ENCODE measurements at places on chromosomes 13 and 19. TPM values are rescaled to one million over a fixed set of nuclear protein-coding genes. Genes with fewer than 3 reads are reported as not detected.

The ZNF708 gene
- 5.4 TPM for total RNA-seq

The IGSF23 gene
- total RNA-seq, result 0.22 TPM

DNA sequence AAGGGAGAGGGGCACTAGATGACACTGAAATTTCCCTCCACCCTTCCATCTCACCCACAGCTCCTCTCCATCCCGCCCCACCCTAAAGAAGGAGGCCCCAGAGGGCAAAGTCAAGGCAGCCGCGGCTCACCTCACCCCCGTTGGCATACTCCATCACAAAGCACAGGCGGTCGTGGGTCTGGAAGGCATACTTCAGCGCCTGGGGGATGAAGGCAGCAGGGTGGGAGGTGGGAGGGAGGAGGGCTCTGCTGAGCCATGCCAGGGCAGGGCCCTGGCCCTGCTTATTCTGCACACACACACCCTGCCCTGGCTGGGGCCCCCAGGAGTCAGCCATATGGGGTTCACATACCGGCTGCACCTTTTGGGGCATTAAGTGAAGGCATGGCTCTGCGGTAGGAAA lies 12.3 kb upstream of the CCNP start:
- DNase-seq, result no peak

DNA sequence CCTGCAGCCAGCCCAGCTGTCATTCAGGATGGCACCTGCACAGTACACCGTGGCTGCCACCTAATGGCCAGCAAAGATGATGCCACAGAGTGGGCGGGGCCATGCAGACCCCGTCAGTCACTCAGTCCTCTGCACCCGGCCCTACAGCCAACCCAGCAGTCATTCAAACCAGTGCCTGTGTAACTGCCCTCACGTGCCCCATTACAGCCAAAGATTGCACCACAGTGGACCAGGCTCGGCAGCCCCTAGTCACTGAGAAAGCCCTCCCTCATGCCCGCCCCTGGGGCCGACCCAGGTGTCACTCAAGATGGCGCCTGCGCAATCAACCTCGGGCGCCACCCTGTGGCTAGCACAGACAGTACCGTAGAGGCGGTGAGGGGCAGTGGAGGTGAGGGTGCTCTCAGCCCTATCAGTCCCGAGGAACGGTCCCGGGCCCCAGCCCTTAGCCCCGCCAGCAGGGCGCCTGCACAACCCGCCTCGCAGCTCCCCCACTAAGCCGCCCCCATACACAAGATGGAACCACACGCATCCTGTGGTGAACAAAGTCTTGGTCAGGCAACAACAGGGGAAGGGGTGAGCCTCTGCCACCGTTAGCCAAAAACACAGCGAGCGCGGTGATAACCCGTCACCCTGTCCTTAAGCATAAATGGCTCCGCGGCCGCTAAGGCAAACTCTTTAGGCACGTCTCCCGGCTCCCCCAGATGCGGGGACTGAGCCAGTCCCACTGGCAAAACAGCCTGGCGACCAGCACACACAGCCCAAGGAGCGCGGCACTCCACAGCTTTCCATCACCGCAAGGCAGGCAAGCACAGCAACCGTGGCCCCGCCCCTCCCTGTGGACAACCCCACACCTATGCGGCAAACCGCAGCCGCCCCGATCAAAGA lies 2.3 kb downstream of the PEG3 start:
- DNase-seq, result peak; percentile 73

The WDR83 gene
- total RNA-seq, result 9.6 TPM

GRCh38 chr13:111897178-111897845 lies 169.6 kb upstream of the SOX1 start:
- no peak for DNase-seq

The PABPC3 gene
- 0.02 TPM for total RNA-seq

The SHISA7 gene
- not detected for total RNA-seq

GRCh38 chr19:937259-937694 lies 11.4 kb downstream of the ARID3A start:
- DNase-seq, result no peak

DNA sequence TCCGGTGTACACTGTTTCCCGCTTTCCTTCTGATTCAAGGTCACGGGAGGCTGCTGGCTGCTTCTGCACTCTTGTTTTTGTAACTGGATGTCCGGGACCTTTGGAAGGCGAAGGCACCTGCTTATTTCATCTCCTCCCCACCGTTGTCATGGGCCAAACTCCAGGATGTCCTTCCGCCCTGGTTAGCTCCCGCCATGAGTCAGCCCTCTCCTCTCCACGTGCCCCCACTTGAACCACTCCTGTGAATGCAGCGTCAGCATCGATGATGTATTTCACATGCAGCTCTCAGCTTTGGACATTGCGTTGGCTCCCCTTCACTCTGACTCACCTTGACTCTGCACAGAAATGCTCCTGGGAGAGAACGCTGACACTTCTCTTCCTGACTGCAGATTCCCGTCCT lies 5.5 kb upstream of the GALP start:
- peak; percentile 93 for DNase-seq

The C1QTNF9 gene
- not detected for total RNA-seq

DNA sequence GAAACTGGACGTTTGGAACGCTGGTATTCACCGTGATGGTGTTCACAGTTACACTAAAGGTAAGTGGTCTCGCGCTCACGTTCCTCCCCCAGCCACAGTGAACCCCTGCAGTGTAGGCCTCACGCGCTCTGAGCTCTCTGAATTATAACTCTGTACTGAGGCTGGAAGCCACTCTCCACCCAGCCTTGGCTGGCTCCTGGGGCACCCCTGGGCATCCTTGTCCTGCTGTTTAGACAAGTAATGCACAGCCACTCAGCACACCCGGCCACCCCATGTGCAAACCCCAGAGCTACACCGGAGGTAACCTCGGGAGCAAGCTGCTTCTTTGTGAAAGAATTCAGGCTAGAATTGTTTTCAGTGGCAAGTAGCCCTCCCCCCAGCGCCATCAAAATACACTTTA lies 97.3 kb upstream of the MCF2L start:
- DNase-seq, result no peak

DNA sequence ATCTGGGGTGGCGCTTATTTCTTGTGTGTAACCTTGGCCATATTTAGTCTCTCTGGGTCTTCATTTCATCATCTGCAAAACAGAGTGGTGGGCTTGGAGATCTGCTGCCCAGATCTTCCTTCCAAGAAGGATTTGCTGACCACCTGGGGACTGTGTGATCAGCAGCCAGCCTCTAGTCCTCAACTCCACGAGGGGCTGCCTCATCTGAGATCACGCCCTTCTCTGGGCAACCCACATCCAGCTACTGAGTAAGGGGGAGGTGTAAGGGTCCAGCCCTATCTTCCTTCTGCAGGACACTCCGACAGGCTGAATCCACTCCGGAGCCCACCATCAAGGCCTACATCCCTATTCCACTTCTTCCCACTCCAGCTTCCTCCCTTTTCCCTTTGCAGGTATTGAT lies 57.9 kb downstream of the CHST8 start:
- DNase-seq, result no peak

- no peak for DNase-seq
Measured at GRCh38 chr13:97875911-97876310, 77.6 kb upstream of the IPO5 start.

DNA sequence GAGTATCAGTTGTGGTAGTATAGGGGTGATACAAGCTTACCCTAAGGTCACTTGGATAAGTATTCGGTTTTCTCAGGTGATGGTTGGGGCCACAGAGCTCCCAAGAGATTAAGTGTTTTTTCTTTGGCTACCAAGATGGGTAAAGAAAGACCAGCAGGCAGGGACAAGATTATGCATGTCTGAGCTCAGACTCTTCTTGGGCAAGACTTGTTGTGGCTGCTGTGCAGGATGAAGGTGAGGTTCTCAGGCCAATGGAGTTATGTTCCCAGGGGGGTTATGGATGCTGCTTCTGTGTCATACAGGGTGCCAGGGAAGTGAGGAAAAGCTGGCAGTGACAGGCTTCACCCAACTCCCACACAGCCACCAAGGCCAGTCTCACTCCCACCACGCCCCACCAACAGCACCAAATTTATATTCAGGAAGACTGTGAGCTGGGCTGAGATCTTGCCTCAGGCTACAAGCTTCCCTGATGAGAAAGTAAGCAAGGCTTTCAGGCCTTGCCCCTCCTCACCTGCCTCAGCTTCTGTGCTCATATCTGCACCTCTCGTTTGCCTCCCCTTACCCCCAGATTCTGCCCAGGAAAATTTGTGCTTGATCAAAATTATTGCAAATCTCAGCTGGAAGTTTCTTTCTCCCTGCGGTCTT lies 511.8 kb upstream of the SLITRK1 start:
- DNase-seq, result no peak

- no peak for DNase-seq
Measured at GRCh38 chr19:14516746-14517438, 1.3 kb downstream of the DNAJB1 start.

- no peak for DNase-seq
Measured at GRCh38 chr13:88674841-88675240, 1003.7 kb downstream of the SLITRK5 start.

The ZNF611 gene
- total RNA-seq, result 21.1 TPM

DNA sequence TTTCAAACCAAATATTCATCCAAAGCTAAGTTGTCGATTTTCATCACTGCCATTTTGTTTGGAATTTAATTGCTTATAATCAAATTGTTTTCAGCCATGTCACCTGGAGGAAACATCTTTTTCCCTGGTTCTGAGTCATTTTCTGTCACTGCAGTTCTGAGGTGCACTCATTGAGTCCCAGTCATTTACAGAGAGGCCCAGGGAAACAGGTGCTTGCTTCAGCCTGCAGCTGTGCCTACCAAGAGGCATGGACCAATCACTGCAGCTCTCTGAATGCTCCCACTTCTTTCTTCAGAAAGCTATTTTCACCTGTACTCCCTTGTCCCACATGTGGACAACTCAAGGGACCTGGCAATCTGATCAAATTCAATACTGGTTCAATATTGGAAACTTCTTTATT lies 308.1 kb downstream of the COG6 start:
- DNase-seq, result no peak

DNA sequence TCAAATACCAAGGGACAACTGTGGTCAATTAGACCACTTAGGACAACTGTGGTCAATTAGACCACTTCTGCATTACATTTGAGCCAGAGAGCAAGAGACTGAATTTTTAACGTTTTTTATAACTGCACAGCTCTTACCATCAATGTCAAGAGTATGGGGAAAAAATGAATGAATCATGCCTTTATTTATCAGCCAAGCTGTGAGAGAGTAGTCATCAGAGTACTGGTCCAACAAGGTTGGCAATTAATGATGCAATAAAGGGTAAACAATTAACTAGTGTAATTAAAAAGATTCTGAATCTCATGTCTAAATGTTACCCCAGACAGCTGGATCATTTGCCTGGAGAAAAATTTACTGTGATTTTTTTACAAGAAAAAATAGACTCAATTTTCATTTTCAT lies 381.1 kb downstream of the LIG4 start:
- no peak for DNase-seq

DNA sequence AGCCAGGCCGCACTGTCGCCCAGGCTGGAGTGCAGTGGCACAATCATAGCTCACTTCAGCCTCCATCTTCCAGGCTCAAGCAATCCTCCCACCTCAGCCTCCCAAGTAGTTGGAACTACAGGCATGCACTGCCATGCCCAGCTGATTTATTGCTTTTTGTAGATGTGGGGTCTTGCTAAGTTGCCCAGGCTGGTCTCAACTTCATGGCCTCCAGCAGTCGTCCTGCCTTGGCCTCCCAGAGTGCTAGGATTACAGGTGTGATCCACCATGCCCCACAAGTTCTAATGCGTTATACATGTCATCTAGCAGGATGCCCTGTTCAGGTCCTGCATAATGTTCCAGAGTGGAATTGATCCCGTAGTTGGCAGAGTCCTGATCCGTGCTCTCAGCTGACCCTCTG lies 4.6 kb downstream of the C19orf53 start:
- no peak for DNase-seq

The MCF2L gene
- total RNA-seq, result not detected

The ACP4 gene
- not detected for total RNA-seq

The ZNF793 gene
- total RNA-seq, result 6.0 TPM

- peak; percentile 96 for DNase-seq
Measured at GRCh38 chr19:49664171-49665035, 1.3 kb downstream of the IRF3 start.

- no peak for DNase-seq
Measured at GRCh38 chr13:24167666-24168391, 7.3 kb downstream of the SPATA13 start.

GRCh38 chr19:30063650-30064347 lies 121.8 kb downstream of the URI1 start:
- DNase-seq, result no peak

GRCh38 chr13:78030341-78030896 lies 111.8 kb upstream of the EDNRB start:
- DNase-seq, result no peak

- DNase-seq, result peak; percentile 69
Measured at GRCh38 chr13:110912651-110913051, 2.2 kb downstream of the ANKRD10 start.

DNA sequence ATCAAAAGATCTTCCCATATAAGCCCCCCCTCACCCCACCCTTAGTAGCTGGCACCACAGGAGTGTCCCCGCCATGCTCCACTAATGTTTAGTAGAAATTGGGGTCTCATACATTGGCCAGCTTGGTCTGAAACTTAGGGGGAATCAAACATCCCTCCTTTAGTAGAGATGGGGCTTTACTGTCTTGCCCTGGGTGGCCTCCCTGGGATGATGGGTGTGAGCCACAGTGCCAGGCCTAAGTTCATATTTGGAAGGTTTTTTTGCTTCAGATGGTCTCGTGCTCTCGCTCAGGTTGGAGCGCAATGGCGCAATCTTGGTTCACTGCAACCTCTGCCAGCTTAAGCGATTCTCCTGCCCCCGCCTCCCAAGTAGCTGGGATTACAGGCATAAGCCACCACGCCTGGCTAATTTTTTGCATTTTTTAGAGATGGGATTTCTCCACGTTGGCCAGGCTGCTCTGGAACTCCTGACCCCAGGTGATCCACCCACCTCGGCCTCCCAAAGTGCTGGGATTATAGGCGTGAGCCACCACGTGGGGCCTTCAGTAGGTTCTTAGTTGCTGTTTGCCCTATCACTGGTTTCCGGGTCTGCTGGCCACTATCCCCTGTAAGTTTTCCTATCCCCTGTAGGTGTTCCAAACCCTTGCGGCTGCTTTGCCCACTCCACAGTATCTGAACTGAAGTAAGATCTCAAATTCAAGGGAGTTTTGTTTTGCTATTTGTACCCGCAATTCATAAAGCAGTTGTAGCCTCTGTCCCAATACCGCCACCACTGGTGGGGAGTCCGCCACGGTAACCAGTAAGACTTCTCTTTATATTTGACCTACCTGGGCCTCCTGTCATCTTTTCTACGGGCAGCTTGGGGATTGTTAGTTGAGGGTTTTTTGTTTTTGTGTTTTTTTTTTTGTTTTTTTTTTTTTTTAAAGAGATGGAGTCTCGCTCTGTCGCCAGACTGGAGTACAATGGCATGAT lies 34.1 kb downstream of the NLRP12 start:
- no peak for DNase-seq

The TMPRSS9 gene
- not detected for total RNA-seq

The OVOL3 gene
- total RNA-seq, result not detected

GRCh38 chr19:28327905-28328304 lies 885.0 kb downstream of the UQCRFS1 start:
- no peak for DNase-seq

The STOML3 gene
- not detected for total RNA-seq

GRCh38 chr19:33998302-33998701 lies 174.0 kb upstream of the LSM14A start:
- peak; percentile 20 for DNase-seq

The RGL3 gene
- 2.5 TPM for total RNA-seq

The PEG3 gene
- 1.5 TPM for total RNA-seq

- DNase-seq, result no peak
Measured at GRCh38 chr13:26440111-26440510, 117.4 kb upstream of the WASF3 start.

The R3HDM4 gene
- 30.4 TPM for total RNA-seq

The TMTC4 gene
- 8.7 TPM for total RNA-seq

Measured in M059J (cell line).